ENCODE measurements at places on chromosomes 5 and 9.

DNA sequence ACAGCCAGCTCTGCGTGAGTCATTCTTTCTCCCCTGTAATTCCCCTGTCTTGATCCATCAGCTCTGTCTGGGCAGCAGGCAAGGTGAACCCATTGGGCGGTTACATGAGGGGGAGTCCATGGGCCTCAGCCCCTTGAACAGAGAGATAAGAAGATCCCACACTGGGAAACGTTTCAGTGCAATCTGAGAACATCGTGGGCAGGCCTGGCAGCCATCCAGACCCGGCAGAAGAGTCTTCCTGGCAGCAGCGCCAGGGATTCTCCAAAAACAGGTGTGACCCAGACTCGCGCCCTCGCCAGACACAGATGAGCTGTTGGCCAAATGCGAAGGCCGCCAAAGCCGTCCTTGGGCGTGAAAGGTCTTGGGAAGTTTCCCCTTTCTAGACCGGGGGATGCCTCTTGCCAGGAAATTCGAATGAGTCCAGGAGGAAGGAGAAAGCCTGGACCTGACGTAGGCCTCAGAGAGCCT lies 6.4 kb upstream of the SLC12A7 start:
- no peak for DNase-seq

DNA sequence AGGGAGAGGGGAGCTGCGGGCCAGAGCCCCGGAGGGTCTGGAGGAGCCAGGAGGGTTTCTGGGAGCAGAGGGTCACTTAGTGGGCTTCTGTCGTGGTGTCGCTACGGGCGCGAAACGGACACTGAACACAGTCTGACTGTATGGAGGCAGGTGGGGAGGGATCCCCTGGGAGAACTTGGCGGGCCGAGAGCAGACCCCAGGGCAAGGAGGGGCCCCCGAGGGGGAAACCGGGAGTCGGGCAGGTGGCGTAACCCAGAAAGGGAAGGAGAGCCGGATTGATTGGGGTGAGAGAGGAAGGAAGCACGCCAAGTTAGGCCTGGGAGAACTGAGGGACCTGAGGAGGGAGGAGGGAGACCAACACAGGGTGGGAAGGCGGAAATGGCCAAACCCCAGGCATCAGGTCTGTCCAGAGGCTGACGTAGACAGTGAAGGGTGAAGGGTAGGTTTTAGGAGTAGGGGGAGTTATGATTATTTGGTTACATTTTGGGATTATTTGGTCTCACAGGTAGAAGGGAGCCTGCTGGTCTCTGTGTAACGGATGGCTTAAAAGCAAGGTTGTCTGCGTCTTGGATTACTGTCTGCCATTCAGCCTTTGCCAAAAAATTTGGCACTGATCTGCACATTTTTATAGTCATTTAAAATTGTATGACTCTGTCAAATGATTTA lies 3.3 kb upstream of the MSMP start:
- DNase-seq = no peak

GRCh38 chr5:87653242-87653641 lies 240.5 kb upstream of the CCNH start:
- no peak for DNase-seq

GRCh38 chr9:135464181-135464580 lies 15.4 kb upstream of the PPP1R26 start:
- no peak for DNase-seq

DNA sequence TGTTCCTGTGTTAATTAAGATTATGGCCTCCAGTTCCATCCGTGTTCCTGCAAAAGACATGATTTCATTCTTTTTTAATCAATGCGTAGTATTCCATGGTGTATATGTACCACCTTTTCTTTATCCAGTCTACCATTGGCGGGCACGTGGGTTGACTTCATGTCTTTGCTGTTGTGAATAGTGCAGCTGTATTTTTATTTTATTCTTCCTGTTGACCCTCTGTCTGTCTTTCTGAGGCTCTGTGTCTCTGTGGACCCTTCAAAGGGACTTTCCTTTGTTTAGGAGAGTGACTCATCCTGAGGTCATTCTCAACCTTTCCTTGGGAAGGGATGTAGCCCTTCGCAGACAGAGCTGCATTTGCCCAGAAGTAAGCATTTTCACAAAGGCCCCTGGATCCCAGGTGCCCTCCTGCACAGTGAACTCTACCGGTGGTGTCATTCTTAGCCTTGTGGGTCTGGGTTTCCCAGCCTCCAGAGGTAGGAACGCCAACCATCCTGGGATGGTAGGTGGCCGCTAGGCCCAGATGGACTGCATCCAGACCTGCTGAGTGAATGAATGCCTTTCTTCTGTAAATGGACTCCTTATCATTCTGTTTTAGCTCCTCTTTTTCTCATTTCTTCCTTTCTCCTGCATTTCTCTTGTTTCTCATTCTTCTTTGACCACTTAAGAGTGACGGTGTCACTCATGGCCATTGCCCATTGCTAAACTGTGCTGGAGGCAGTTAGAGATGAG lies 22.4 kb downstream of the TRIO start:
- DNase-seq = no peak
